ENCODE measurements at places on chromosomes 5 and 9.

DNA sequence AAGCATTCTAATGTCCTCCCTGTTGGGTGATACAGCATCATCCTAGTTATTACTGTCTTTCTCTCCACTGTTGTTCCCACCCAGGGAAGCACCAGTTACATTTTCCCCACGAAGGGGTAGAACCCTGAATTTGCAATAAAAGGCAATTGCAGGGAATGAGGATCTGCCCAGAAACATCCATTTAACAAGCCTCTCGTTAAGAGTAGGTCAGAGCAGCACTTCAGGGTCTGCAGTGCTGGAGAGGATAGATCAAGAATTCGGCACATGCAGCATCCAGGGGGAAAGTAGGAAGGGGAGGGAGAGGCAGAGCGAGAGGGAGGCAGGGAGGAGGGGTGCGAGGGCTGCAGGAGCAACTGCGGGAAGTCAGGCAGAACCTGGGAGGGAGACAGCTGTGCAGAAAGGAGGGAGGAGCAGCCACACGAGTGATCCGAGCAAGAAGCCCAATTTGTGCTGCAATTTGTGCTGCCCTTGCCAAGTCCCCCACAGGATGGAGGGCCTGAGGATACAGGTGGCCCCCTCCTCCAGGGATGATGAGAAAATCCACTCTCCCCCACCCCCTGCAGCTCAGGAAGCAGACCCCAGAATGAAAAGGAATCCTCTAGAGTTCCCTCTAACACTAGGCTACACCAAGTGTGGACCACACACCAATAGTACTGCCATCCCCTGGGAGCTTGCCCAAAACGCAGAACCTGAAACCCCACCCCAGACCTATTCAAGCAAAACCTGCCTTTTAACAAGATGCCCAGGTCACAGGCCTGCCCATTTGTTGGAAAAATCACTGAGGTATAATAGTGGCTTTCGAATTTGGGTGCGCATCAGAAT, 62.2 kb downstream of the EPB41L4B start:
- DNase-seq: no peak

DNA sequence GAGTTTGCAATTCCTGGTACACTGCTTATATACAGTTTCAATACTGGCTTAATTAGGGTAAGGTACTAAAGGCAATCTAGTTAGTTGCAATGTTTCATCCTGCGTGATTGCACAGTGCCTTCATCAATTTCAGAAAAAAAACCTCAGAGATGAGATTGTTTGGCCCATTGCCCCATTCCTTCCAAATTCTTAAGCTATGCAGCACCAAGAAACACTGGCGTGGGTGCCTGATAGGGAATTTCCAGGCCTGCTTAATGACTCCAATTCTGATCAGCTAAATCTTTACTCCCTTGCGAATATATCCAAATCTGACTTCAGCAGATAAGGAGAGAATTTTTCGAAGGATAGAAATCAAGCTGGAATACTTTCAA, 35.9 kb upstream of the GAS1 start:
- no peak for DNase-seq

DNA sequence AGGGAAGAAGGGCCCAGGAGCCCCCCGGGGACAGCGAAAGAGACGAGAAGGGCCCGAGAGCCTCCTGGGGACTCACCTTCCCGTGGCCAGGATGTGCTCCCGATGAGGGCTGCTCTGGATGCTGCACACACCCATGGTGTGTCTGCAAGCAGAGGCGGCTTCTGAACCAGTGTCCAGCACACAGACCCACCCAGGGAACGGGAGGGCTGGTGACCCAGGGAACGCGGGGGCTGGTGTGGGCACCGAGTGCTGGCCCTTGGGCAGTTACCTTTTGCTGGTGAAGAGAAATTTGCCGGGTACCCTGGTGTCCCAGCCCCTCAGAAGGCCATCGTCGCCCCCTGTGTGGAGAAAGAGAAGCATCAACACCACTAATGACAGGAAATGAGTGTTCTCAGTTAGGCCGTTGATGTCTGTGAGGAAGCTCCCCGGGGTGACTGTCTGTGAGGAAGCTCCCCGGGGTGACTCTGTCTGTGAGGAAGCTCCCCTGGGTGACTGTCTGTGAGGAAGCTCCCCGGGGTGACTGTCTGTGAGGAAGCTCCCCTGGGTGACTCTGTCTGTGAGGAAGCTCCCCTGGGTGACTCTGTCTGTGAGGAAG, 13.2 kb downstream of the MRPL41 start:
- DNase-seq: no peak

- no peak for DNase-seq
These were observed 90.8 kb downstream of the LHX2 start for GRCh38 chr9:124102363-124102762.

DNA sequence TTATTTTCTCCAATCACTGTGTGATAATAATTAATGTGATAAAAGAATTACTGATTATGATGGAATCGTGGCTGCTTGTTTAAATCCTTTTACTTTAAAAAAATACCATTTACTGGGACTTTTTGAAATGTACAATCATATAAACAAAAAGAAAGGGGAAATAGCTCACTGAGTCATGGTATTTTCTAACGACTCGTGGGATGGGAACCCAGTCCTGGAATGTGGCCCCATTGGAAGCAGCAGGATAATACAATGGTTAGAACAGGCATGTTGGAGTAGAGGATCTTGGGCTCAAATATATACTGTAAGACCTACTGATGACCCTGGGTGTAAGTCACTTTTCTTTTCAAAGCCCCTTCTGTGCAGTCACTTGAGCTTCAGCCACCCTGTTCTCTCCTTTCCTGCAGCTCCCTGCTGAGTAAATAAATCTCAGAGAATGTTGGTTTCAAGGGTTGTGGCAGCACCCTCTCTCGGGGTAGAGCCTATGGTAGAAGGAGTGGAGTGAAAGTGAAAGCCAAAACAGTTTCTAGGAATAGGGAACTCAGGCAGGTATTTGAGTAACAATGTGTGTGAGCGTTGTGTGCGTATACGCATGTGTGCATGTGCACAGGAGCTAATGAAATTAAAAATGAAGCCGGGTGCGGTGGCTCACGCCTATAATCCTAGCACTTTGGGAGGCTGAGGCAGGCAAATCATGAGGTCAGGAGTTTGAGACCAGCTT, 40.8 kb upstream of the LARP1 start:
- DNase-seq: no peak

DNA sequence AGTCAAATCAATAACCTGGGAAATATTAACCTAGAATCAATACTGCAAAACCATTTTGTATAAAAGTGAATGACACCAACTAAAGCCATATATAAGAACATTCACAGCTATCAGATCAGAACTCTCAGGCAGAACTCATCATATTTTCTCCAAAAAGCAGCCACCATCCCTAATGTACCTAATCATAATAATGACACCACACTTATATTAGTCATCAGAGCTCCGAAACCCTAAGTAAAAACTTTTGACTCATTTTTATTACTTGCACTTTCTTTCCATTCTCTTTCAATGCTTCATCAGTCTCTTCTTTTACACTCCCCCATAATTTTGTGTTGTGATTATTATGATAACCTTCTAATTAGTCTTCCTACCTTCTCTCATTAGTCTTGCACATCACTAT, 45.3 kb downstream of the INSL6 start:
- DNase-seq: no peak

- DNase-seq: no peak
These were observed 99.0 kb downstream of the MUSK start for GRCh38 chr9:110767559-110768063.

Measured in stimulated activated CD8-positive, alpha-beta memory T cell treated with anti-CD3 and anti-CD28 coated beads, Interleukin-4, amount 100 ng/mL, for 4 hours (primary cell).